ENCODE measurements at places on chromosomes 13 and 19.

- DNase-seq: no peak
These were observed 117.2 kb upstream of the MAB21L1 start for GRCh38 chr13:35593651-35594050.

- DNase-seq: no peak
These were observed 2.1 kb downstream of the MCOLN1 start for GRCh38 chr19:7524523-7524922.

DNA sequence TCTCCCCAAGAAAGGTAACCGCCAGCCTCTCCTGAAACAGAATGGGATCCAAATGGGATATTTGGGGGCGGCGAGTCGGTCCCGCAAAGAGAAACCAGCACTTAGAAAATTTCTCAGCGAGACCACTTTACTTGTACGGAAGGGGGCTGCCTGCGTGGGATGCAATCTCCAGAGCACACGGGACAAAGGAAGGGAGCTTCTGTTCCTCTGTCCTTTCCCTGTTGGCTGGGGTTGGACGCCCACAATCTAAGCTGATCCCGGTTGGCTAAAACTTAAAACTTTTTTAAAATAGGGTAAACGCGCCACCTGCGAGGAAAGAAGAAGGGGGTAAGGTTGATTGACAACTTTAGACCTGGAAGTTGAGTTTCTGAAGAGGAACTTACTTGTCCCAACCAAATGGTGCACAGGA, 826 bp upstream of the BSG start:
- DNase-seq: no peak

DNA sequence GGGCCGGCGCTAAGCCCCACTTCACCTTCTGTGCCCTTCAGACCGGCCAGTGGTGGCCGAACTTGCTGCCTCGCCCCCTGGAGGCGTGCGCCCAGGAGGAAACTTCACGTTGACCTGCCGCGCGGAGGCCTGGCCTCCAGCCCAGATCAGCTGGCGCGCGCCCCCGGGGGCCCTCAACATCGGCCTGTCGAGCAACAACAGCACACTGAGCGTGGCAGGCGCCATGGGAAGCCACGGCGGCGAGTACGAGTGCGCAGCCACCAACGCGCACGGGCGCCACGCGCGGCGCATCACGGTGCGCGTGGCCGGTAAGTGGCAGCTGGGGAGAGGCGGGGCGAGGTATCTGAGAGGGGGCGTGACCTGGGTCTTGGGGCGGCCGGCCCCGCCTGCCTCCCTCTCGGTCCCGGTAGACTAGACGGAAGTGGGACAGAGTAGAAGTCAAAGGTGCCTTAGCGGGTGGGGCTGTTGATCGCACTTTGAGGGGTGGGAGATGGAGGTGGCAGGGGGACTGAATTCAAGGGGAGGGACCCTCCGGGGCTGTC, 5.6 kb downstream of the ICAM5 start:
- peak; percentile 93 for DNase-seq

- DNase-seq: no peak
These were observed 530.4 kb downstream of the MYO16 start for GRCh38 chr13:109159650-109160309.

- DNase-seq: no peak
These were observed 70.4 kb downstream of the SIPA1L3 start for GRCh38 chr19:37977391-37977790.

- no peak for DNase-seq
These were observed 8.8 kb downstream of the ZFP28 start for GRCh38 chr19:56547535-56547934.

DNA sequence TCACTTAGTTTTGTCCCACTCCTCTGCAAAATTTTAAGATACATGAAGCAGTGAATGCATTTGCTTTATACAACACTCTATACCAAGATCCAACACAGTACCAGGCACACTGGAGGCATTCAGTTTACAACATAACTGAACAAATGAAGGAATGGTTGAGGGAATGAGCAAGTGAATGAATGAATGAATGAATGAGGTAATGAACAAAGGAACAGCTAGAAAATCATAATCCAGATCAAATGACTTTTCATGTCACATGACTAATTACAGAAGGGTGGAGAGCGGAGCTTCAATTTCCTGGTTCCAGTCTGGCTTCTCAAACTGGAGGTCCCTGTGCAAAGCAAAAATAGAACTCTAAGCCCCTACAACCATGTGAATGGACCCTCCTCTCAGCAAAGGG, 16.7 kb downstream of the TBC1D4 start:
- no peak for DNase-seq

DNA sequence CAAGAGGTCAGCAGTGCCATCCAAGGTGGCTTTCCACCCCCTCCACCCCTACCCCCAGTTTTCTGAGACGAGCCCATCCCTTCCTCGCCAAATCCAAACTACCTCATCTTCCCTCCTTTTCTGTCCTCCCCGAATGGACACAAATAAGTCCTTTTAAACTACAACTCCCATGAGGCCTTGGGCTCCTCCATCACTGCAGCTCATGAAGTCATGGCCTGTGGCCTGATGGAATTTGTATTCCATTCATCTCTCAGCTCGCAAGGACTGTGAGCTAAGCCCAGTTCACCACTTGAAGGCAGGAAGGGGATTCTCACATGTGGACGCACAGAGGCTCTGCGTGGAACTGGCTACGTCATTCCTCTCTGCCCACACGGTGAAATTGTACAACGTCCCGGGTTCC, 12.5 kb downstream of the PTPRH start:
- DNase-seq: no peak

DNA sequence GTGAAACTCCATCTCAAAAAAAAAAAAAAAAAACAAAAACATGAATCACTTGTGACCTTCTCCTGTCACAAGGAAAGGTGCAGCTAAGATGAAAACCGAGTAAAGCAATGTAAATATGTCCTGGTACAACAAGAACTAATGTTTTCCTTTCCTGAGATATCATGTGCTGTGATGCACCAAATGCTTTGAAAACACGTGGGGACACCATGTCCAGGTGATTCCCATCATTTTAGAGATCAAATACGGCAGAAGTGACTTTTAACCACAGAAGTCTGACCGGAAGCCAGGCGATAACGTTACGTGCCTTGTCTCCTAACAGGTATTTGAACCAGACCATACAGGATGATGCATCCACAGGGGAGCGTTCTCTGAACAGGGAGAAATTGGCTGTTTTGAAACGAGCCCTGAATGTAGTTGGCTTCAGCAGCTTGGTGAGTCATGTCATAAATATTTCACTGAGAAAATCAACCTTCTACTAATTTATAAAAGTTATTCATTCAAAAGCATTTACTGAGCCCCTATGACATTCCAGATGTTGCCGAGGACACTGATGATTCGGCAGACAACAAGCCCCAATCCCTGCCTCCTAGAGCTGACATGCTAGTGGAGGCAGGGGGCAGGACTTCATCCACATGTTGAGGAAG, 328.1 kb downstream of the MYO16 start:
- DNase-seq: no peak

DNA sequence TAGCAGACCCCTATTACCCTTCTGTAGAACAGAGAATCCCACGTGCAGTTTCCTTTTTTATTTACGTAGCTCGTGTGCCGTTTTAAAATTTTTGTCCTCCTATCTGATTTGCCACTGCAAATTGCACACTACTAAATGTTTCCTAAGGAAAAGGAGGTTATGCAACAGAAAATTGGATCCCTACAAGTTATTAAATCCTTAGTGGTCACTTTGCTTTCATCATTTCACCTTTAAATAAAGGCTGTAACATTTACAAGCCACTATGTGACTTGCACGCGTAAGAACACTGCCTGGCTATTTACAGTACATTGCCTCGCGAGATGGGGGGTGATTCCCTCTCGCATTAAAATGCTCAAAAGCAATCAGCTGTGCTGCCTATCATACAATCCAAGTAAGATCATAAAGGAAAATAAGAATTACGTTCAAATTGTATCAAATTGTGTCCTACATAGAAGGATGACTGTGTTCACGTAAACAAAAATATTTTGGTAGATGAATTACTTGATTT, 525.6 kb downstream of the SUCLA2 start:
- DNase-seq: no peak

GRCh38 chr19:41114132-41114531, at the start of gene CYP2F1:
CYP2F1 (plus strand) TSS chr19:41114432; CDS start chr19:41116189, 1,757 bp downstream.
- no peak for DNase-seq

DNA sequence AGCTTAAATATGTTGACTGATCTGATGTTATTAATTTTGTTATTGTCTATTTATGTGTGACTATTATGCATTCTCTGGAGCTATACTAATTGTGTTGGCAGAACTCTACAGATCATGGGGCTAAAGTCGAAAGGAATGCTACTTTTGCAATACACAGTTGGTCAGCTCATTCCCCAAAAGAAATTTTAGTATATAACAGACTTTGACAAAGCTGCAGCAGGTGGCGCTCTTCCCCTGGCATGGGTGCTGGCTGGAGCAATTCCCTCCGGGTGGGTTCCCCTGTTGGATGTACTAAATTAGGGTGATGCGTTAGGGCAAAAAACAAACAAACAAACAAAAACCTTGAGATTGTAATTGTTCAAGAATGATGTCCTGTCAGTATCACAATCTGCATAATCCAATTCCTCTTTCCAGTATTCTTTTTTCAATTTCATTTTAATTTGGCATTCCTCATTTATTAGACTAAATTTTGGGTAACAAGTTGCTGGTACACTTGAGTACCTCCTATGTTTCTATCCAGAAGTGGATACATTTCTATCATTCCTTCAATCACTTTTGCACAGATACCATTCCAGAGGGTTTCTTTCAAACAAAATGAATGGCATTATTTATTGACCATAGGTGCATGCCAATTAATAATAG, 322.8 kb upstream of the EDNRB start:
- DNase-seq: peak; percentile 25

GRCh38 chr19:1284979-1285736, 515 bp upstream of the EFNA2 start:
- DNase-seq: peak; percentile 63

DNA sequence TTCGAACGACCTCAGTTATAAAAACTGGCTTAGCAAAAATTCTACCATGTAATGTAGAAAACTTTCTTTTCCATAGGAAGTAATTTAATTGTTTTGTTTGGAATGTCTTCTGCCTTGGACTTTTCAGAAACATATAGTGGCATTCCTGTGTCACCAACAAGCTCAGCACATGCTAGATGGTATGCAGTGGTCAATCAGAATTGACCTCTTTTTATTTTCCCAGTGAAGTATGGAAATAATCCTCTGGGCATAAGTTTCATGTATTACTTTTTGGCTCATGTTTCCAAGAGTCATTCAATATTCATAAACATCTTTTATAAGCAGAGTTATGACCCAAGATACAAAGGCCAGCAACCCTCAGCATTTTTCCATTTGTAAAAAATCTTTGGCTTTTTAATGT, 33.6 kb downstream of the NALCN start:
- DNase-seq: no peak

- DNase-seq: no peak
These were observed 17.2 kb downstream of the FXYD5 start for GRCh38 chr19:35171730-35172129.

DNA sequence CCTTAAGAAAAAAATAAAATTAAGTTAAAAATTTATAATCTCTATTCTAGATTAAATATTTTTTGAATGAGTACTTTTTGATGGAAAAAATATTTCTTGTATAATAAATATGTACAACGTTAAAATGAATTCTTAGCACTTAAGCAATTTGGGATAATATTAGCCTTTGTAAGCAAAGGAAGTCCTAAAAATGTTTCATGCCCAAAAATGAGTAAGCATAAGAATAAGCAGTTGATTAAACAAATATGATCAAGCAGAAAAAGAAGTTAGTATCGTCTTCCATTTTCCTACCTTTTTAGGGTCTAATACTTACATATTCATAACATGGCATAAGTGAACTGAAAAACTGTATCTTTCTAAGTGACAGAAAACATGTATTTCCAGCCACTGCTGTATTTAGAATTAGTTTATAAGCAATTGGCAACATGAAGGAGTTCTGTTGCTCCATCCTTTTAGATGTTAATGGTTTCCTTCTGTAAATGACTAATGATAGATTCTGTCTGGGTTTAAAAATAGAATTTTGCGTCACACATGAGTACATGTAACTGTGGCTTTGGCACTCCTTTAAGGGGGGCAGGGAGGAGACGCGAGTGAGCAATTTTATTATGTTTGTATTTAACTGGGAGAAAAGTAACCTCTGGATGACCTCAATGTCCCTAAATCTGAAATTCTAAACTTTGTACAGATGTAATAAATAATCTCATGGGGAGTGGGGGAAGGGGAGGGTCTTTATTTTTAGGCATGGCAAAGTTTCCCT, 237.4 kb downstream of the RGCC start:
- peak; percentile 24 for DNase-seq

DNA sequence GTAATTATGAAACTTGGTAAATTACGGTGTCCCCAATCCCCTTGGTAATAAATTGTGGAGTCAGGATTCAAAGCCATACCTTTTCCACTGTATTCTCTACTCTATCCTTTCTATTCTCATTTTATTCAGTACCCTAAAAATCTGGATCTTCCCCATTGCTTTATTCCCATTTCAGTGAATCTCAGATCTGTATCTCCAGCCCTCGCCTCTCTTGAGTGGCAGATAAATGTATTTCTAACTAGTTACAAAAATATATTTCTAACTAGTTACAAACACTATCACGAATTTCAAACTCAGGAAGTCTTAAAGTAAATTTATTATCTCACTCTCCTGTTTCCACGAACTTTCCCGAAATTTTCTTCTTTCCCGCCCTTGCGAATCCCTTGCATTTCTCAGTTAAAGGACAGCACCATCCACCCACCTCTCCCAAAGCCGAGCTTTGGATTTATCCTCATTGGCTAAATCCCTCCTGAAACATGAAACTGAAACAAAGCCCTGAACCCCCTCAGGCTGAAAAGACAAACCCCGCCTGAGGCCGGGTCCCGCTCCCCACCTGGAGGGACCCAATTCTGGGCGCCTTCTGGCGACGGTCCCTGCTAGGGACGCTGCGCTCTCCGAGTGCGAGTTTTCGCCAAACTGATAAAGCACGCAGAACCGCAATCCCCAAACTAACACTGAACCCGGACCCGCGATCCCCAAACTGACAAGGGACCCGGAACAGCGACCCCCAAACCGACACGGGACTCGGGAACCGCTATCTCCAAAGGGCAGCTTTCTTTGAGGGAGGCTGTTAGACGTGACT, 164.3 kb upstream of the PABPC3 start:
- no peak for DNase-seq

GRCh38 chr19:23420824-23421223, 25.6 kb upstream of the ZNF91 start:
- DNase-seq: no peak

DNA sequence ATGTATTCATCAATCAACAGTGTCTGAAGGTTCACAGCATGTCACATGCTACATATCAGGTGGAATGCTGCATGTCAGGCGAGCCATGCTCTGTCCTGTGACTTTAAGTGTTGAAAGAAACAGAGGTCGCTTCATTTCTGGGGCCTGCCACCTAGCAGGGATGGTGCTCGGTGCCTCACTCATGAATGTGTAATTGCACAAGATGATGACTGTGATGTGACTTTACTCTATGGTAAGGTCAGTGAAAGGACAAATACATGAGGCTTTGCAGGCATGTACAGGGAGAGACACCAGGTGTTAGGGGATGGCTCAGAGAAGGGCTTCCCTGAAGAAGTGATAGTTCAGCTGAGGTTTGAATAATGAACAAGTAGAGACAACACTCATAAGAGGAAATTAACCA, 66.7 kb downstream of the FRY start:
- DNase-seq: no peak

Data from GM20000 (cell line).